Nephron progenitor cell (in vitro differentiated cells): ENCODE measurements at places on chromosomes 4 and X.
A peak's percentile ranks its signal among the peaks of the same experiment; 100 is the strongest.

DNA sequence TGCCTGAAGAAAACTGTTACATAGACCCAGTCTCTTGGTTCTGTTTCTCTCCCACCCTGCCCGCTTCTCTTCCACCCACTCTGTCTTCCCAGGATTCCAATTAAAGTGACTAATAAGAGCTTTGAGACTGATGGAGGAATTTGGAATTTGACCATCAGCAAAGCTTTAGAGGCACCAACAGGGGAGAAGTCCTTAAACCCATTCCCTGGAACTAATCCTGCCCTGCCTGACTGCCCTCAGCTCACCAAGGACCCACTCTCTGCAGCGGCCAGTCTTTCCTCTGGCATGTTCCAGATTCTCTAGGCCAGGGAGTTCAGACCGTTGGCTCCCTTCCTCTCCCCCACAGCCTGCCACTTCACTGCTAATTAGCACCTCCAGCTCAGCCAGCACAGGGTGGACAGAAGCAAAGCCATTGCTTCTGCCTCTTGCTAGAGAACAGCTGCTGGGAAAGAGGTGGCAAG is 23.9 kb downstream of the SCD5 start:
- peaks cover 43% of the 10 kb centered on the region for H3K4me1 ChIP-seq
- H3K27ac ChIP-seq: peak overlapping the region; percentile 96
- H3K36me3 ChIP-seq: peaks cover 5% of the 10 kb centered on the region

DNA sequence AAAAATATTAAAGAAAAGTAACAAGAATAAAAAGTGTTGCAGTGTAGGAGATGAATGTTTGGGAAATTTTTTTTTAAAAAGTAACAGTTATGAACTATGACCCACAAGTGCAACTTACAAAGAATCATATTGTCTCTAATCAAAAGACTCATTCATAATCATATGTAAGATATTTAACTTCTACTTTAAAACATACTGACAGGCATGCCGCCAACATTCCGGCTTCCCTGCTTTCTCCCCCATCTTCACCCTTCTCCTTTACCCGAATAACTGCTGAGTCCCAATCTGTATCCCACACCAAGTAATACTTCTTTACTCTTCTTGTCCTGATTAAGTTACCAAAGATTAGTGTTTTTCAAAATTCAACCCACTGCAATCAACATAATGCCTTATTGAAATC is 598.8 kb upstream of the FRG1 start:
- H3K27ac ChIP-seq: no peak overlapping the region
- H3K27me3 ChIP-seq: no peaks in the 10 kb centered on the region
- no peak overlapping the region for H3K4me3 ChIP-seq
- no peak for DNase-seq

DNA sequence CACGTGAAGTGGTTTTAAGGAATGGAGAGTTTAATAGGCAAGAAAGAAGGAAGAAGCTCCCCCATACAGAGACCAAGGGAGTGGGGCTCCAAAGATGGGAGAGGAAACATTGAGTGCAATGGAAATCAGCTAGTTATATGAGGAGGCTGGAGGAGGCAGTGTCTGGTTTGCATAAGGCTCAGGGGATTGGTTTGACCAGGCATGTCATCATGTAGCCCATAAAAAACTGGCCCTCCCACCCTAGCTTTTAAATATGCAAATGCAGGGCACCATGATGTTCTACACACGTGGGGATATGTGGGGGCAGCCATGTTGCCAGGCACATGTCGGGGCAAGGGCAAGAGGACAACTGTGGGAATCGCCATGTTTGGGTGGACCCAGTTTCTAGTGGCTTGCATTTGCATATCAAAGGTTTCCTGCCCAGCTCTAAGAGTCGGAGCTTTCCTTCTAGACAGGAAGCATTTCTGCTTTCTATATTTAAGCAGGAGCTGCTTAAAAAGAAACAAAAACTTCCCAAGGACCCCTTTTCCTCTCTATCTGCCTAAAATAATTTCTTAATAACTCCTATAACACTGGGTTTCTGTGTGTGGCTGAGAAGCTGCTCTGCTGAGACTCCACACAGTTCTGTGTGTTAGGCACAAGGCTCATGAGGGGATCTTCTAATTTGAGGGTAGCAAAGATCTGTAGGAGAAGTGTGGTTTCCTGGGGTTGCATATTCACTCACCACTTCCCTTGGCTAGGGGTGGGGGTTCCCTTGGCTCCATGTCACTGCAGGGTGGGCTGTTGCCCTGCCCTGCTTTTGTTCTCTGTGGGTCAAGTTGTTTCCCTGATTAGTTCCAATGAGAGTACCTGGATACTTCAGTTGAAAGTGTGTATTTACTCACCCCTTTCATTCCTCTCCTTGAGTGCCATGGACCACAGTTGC is 113.5 kb downstream of the VSIG4 start:
- H3K36me3 ChIP-seq: no peaks in the 10 kb centered on the region
- peaks cover 2% of the 10 kb centered on the region for H3K4me1 ChIP-seq
- H3K27me3 ChIP-seq: peaks cover 2% of the 10 kb centered on the region
- DNase-seq: no peak
- no peak overlapping the region for H3K27ac ChIP-seq
- no peak overlapping the region for H3K4me3 ChIP-seq

DNA sequence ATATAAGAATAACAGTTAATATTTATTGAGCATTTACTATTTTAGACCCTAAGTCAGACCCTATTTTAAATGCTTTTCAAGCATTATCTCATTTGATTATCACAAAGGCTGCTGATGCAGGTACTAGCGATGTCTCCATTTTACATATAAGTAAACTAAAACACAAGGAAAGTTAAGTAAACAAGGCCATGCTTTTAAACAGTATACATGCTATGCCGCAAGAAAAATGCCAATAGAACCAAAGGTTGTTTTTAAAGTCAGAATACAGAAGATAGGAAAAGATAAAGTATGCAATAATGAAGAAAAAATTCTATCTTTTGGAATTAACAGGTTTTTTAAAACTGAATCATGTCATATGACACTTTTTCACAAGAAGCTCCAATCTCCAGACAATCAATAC is 26.2 kb downstream of the RFC1 start:
- H3K4me1 ChIP-seq: peaks cover 19% of the 10 kb centered on the region
- H3K27me3 ChIP-seq: no peaks in the 10 kb centered on the region
- peaks cover 41% of the 10 kb centered on the region for H3K36me3 ChIP-seq
- H3K27ac ChIP-seq: no peak overlapping the region
- no peak for DNase-seq
- no peak overlapping the region for H3K4me3 ChIP-seq

DNA sequence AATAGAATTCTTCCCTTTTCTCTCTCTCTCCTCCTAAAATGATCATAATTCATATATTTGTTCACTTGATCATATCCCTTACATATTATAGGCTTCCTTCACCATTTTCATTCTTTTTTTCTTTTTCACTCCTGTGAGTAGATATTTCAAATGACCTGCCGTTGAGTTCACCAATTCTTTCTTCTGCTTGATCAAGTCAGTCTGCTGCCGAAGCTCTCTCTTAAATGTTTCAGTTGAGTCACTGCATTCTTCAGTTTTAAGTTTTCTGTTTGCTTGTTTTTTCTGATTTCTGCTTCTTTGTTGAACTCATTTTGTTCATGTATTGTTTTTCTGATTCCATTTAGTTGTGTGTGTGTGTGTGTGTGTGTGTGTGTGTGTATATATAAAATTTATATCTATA is 354.3 kb downstream of the GPAT3 start:
- H3K27me3 ChIP-seq: peaks cover 5% of the 10 kb centered on the region
- H3K27ac ChIP-seq: no peak overlapping the region
- DNase-seq: no peak
- H3K4me1 ChIP-seq: no peaks in the 10 kb centered on the region
- no peaks in the 10 kb centered on the region for H3K36me3 ChIP-seq

DNA sequence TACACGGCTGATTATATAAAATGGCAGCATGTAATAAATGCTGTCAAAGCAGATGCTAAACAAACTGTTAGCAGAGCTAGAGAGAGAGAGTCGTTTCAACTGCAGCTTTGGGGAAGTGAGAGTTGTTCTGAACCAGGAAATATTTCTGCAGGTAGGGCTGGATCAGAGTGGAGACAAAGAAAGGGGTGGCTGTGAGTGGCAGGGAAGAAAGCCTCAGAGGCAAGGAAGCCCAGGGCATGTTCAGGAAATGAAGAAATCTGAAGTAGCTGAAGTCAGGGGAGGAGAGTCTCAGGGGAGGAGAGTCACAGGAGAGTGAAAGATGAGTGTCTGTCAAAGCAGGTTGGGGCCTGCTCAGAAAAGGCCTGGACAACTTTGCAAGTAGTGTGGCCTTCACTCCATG is 48.4 kb upstream of the RPS6KA3 start:
- peak overlapping the region; percentile 26 for H3K4me3 ChIP-seq
- H3K27ac ChIP-seq: peak overlapping the region; percentile 97
- H3K27me3 ChIP-seq: peaks cover 5% of the 10 kb centered on the region
- H3K36me3 ChIP-seq: no peaks in the 10 kb centered on the region

DNA sequence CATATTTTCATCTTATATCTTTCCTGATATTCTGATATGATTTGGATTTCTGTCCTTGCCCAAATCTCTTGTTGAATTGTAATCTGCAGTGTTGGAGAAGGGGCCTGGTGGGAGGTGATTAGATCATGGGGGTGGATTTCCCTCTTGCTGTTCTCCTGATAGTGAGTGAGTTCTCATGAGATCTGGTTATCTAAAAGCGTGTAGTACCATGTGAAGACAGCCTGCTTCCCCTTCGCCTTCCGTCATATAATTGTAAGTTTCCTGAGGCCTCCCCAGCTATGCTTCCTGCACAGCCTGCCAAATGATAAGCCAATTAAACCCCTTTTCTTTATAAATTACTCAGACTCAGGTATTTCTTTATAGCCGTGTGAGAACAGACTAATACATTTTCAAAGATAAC is 77.2 kb downstream of the ANKRD50 start:
- no peak overlapping the region for H3K4me3 ChIP-seq
- H3K27ac ChIP-seq: peak overlapping the region; percentile 17
- H3K27me3 ChIP-seq: peaks cover 7% of the 10 kb centered on the region
- peaks cover 11% of the 10 kb centered on the region for H3K4me1 ChIP-seq
- H3K36me3 ChIP-seq: no peaks in the 10 kb centered on the region

DNA sequence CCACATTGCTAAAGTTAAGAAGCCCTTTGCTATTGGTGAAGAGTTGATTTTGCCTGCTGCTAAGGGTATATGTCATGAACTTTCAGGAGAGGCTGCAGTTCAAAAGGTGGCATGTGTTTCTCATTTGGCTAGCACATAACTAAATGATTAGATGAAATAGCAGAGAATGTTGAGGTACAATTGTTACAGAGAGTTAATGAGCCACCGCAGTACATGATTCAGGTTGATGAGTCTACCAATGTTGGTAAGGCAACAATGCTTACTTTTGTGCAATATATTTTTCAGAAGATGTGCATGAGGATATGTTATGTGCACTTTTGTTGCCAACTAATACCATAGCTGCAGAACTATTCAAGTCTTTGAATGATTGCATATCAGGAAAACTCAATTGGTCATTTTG is 21.1 kb upstream of the CXCL2 start:
- H3K4me1 ChIP-seq: no peaks in the 10 kb centered on the region
- H3K27ac ChIP-seq: no peak overlapping the region
- no peaks in the 10 kb centered on the region for H3K36me3 ChIP-seq
- H3K27me3 ChIP-seq: peaks cover 3% of the 10 kb centered on the region
- no peak overlapping the region for H3K4me3 ChIP-seq

GRCh38 chr4:101419336-101420135 is 72.2 kb upstream of the PPP3CA start:
- no peak overlapping the region for H3K4me3 ChIP-seq
- no peak for DNase-seq
- H3K27ac ChIP-seq: peak overlapping the region; percentile 64
- no peaks in the 10 kb centered on the region for H3K36me3 ChIP-seq
- no peaks in the 10 kb centered on the region for H3K27me3 ChIP-seq

GRCh38 chr4:176830971-176831370 is 38.2 kb upstream of the VEGFC start:
- H3K27me3 ChIP-seq: no peaks in the 10 kb centered on the region
- H3K36me3 ChIP-seq: no peaks in the 10 kb centered on the region
- H3K4me3 ChIP-seq: no peak overlapping the region
- peaks cover 6% of the 10 kb centered on the region for H3K4me1 ChIP-seq
- no peak overlapping the region for H3K27ac ChIP-seq

DNA sequence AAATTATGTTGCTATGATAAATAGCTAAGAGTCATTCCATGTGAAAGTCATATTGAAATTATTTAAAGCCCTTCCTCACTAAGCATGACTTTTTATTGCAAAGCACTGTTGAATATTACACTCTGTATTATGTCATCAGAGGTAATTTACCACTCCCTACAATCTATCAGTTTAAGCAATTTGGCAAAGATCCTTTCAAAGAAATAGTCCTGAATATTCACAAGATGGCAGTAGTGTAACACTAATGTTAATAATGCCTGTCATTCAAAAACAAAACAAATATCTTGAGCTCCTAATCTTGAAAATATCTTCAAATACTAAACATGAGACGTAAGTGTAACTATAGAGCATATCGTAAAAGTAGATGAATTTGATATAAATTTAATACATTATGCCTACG is 208.6 kb upstream of the TECRL start:
- DNase-seq: no peak
- H3K4me3 ChIP-seq: no peak overlapping the region
- no peak overlapping the region for H3K27ac ChIP-seq
- H3K36me3 ChIP-seq: no peaks in the 10 kb centered on the region

- no peak overlapping the region for H3K27ac ChIP-seq
- no peak overlapping the region for H3K4me3 ChIP-seq
- no peak for DNase-seq
- H3K36me3 ChIP-seq: no peaks in the 10 kb centered on the region
- H3K4me1 ChIP-seq: no peaks in the 10 kb centered on the region
Measured at GRCh38 chr4:144851948-144852347, 206.0 kb downstream of the HHIP start.

GRCh38 chr4:188554413-188554812 is 415.2 kb downstream of the TRIML1 start:
- H3K4me1 ChIP-seq: peaks cover 5% of the 10 kb centered on the region
- no peak overlapping the region for H3K4me3 ChIP-seq
- H3K27me3 ChIP-seq: no peaks in the 10 kb centered on the region
- DNase-seq: no peak

GRCh38 chrX:122184791-122185190 is 999.3 kb upstream of the GRIA3 start:
- H3K27ac ChIP-seq: no peak overlapping the region
- no peak for DNase-seq
- H3K4me1 ChIP-seq: no peaks in the 10 kb centered on the region
- no peaks in the 10 kb centered on the region for H3K36me3 ChIP-seq
- no peaks in the 10 kb centered on the region for H3K27me3 ChIP-seq
- H3K4me3 ChIP-seq: no peak overlapping the region

- peak overlapping the region; percentile 97 for H3K4me3 ChIP-seq
- H3K36me3 ChIP-seq: peaks cover 26% of the 10 kb centered on the region
- DNase-seq: no peak
- no peaks in the 10 kb centered on the region for H3K27me3 ChIP-seq
- peaks cover 62% of the 10 kb centered on the region for H3K4me1 ChIP-seq
- peak overlapping the region; percentile 94 for H3K27ac ChIP-seq
Measured at GRCh38 chr4:1711571-1712215, 426 bp downstream of the SLBP start.
